ENCODE measurements at places on chromosomes 7 and 10. TPM values are rescaled to one million over a fixed set of nuclear protein-coding genes. Genes with fewer than 3 reads are reported as not detected.

PBLD gene
- polyA plus RNA-seq, result 2.1 TPM

ZNF365 gene
- polyA plus RNA-seq, result 3.7 TPM

GRCh38 chr7:74272305-74273038 lies 16.7 kb upstream of the CLIP2 start:
- DNase-seq, result peak; percentile 85

- no peak for DNase-seq
These were observed 104.6 kb downstream of the HIPK2 start for GRCh38 chr7:139673230-139673629.

LIPA gene
- 145 TPM for polyA plus RNA-seq

DNA sequence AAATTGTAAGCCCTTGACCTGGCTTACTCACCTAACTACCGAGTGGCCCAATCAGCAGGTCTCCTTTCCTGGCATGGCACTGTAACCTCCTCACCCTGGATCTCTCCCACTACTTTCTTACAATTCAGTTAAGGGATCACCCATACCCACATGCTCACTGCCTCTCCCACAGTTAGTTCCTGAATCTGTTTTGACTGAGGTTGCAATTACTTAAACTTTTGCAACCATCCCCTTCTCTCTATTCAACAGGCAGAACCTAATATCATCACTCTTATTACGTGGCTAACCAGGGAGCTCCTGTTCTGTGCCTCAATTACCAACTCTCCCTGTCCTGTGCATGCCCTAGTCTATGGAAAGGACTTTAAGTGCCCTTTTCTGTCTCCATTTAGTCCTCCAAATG lies 84.2 kb upstream of the IKZF1 start:
- no peak for DNase-seq

ZC3HAV1L gene
- polyA plus RNA-seq, result 7.6 TPM

- DNase-seq, result no peak
These were observed 28.7 kb downstream of the GBF1 start for GRCh38 chr10:102274062-102274461.

SAP25 gene
- polyA plus RNA-seq, result 0.34 TPM

NPY4R2 gene
- 0.07 TPM for polyA plus RNA-seq

DNA sequence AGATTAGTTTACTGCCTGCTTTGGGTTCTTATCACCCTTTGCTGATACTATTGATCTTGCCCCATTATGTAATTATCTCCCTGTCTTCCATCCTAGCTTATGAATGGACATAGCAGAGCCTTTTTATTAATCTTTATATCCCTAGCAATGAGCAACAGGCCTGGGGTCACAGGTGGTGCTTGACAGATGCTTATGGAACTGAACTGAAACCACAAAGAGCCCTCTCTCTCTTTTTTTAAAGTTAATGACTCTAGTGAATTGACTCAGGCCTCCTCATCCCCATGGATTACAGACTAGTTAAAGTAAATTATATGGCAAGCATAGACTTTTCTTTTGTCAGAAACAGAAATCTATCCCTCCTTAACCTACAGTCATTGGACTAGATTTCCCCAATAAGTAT lies 265.2 kb downstream of the PHTF2 start:
- DNase-seq, result no peak

DNA sequence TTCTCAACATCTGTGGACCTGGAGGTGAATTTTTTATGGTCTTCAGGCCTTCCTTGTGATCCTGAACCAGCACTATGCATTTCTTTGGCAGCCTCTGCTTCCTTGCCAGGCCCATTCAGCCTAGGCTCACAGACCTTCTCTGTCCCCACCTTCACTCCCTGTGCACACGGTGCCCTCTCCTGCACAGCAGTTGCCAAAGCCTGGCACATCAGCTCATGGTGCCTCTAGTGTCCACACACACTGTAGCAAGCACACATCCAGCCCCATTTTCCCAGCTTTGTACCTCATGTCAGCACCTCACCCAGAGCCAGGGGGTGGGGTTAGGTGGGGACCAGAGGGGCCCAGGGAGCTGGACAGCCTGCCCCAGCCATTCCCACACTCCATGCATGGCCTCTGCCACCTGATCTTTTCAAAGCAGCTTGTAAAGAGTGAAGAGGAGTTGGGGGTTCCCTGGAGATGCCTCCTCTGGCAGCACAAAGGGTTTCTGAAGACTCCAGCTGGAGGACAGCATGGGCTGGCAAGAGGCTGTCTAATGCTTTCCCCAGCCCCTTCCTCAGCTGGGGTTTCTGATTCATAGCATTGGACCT lies 57.9 kb upstream of the TMEM72 start:
- DNase-seq, result no peak

DNA sequence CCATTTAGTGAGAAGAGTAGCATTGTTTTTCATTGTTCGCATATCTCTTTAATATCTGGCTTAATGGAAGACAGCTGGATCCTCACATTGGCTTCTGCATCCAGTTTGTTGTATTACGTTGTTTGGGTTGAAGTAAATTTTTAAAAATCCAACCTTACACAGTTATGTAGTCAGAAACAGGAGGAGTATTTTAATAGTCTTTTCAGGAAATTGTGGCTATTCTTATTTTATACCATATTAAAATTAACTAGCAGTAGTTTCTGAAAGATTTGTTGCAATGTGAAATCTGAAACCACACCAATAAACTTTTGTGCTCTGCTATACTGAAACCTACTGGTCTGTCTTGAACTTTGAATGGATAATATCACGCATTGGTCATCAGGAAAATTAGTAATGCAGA lies 27.9 kb downstream of the MYPN start:
- peak; percentile 89 for DNase-seq

DNA sequence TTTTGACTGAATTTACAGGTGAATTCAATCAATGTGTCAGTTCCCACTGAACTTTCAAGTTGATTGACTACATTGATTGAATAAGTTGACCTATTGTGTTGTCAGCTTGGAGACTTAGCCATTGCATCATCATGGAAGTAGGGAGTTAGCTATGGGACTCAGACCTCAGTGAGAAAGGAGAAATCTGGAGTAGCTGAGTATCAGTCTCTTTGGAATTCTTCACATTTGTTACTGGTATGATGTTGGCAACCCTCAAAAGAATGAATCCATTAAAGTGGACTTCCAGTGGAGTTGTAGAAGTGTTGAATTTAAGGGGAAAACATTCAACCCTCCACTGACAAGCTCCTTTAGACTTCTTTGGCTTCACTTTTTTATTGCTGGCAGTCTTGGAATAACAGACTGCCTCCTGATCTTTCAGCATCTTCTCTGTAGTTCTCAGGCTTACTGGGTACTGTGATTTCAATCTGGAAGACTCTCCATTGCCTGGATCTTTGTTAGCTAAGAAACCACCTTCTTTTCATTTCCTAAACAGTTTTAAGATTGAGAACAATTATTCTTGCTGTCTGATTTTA lies 160.3 kb upstream of the NRP1 start:
- DNase-seq, result no peak

DNA sequence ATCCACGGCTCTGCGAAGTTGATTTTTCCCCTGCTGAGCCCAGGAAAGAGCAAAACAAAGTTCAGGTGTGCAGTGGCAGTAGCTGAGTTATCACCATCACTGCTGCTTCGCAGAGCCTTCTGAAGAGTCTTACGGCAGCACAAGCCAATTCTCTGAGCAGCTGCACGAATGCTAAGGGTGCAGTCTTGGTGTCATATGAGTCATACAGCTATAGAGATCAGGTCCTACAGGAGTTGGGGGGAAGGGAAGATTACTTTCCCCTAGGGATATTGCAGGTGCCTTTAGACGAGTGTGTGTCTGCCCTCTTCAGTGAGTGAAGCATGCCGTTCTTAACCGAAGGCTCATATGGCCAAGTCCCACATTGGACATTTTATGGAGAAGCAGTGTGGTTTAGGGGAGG lies 227.8 kb downstream of the CELF2 start:
- no peak for DNase-seq

DNA sequence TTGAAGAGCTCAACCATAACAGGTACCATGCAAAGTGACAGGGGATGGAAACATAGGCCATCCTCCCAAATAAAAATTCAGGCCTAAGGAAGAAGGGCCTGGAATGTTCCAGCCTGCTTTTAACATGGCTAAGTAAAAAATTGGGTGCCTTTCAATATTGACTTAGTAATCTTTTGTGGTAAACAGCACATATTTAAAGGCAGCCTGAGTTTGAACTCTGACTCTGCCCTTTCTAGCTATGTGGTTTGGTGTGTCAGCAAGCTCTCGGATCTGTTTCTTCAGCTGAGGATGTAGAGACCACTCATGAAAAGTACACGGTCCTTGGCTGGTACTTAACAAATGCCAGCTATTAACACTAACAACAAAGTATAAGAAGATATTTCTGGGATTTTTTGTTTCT lies 191.8 kb upstream of the CDCA7L start:
- DNase-seq, result peak; percentile 28

IL2RA gene
- not detected for polyA plus RNA-seq

GRCh38 chr10:28241741-28242399 lies 61.0 kb downstream of the MPP7 start:
- no peak for DNase-seq

DNA sequence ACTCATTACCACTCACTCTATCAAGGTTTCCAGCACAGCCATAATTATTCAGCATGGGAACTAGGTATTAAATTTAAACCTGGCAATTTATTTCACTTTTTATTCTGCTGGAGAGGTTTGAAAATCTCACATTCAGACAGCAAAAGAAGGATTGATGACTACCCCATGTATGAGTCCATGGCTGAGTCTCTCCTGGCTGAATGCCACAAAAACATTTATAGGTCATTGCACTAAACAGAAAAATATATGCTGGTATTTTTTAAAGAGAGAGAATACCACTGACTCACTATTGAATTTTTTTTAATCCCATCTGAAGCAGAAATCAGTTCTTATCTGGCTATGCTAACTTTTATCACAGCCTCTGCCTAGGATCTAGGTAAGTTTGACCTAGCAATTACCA lies 336.3 kb downstream of the PPP1R3A start:
- DNase-seq, result no peak

- no peak for DNase-seq
These were observed 132.8 kb downstream of the ZEB1 start for GRCh38 chr10:31451766-31452165.

GRCh38 chr7:1552200-1552599 lies 3.8 kb downstream of the TMEM184A start:
- no peak for DNase-seq

LIPM gene
- polyA plus RNA-seq, result not detected

DNA sequence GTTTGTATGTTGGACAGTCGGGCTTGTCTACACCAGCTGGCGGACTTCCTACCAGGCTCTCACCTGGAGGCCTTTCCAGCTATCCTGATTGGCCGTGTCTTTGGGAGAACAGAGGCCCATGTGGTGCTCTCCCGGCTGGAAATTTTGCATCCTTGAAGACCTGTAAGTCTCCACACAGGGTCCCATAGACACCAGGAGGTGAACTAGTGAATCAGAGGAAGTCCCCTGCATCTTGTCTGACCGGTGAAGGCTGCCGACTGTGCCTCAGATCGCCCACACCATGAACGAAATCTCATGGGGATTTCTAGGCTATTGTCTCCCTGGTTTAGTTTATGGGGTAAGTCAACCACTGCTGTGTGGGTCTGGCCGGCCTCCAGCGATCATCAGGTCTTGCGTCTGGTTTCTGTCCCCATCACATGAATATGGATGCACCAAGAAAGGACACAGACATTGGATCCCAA lies 108.4 kb upstream of the LYZL2 start:
- DNase-seq, result no peak

GRCh38 chr10:283140-283479 lies 147.9 kb downstream of the ZMYND11 start:
- DNase-seq, result no peak
